Dermis blood vessel endothelial cell (primary cell): ENCODE measurements at places on chromosomes 4 and X.

- no peak for DNase-seq
Measured at GRCh38 chrX:30990361-30990760, 81.5 kb downstream of the FTHL17 start.

DNA sequence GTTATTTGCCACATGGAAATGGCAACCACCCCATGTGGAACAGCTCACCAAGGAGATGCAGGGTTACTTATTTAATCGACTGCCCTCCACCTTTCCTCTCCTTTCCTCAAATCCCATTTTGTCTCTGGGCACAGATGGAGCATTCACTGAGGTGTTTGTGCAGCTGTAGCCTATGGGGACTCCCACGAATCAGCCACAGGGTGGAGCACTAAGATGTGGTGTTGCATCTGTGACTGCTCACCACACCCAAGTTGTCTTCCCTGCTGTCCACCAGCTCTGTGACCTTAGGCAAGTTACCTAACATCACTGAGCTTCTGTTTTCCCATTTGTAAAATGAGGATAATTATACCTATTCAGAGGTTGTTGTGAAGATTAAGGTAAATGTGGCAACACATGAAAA lies 252.4 kb upstream of the CPEB2 start:
- DNase-seq = no peak

GRCh38 chr4:101596781-101597552 lies 193.6 kb upstream of the BANK1 start:
- peak; percentile 5 for DNase-seq

DNA sequence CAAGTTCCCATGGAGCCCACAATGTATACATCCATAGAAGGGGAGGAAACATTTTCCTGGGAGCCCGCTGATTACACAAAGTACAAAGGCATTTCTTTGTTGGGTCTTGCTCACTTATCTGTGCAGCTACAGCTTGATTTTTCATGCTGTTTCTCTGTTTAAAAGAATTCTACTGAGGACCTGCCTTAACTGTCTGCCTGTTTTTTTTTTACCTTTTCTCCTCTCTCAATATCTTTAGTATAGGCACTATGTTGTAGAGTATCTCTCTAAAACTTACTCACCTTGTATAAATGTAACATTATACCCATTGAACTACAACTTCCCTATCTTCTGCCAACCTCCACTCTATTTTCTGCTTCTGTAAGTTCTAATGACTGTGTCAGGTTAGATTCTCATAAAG lies 494.6 kb upstream of the EPHA5 start:
- DNase-seq = no peak

DNA sequence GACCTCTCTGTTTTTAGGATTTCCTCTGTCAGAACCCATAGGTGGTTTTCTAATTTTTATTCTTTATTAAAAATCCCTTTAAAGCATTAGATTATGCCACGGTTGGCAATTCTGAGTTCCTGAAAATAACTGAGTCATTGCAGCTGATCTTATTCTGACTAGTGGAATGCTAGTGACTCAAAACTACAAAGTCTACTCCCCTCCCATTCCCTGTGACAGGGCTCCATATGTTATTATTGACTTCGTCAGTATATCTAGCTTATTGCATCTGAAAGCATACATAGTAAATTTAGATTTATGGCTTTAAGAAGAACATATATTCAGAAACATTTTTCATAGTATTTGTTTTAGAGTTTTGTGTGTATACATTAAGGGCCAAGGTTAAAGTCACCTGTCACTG lies 38.5 kb downstream of the HERC3 start:
- peak; percentile 49 for DNase-seq

GRCh38 chr4:85861064-85861765 lies 386.3 kb downstream of the ARHGAP24 start:
- DNase-seq = peak; percentile 75

GRCh38 chr4:13656569-13657405 lies 29.3 kb upstream of the BOD1L1 start:
- DNase-seq = peak; percentile 81

GRCh38 chrX:24207826-24208225 lies 58.3 kb downstream of the ZFX start:
- no peak for DNase-seq

GRCh38 chrX:11273544-11273943 lies 19.7 kb upstream of the AMELX start:
- no peak for DNase-seq

DNA sequence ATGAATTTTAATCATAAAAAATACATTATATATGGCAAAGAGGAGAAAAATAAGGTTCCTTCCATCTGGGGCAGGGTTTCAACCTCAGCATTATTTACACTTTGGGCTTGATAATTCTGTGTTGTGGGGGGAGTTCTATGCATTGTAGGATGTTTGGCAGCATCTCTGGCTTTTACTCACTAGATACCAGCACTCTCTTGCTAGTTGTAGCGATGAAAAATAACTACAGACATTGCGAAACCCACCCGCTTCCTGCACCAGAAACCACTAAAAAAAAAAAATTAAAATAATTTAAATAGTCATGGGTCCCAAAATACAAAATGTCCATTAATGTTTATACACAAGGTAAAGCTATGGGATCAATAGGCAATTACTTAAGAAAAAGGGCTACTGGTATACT lies 52.7 kb downstream of the PPP3CA start:
- DNase-seq = no peak

- peak; percentile 86 for DNase-seq
Measured at GRCh38 chr4:170138580-170139194, 48.9 kb upstream of the AADAT start.

GRCh38 chr4:177562859-177563258 lies 120.6 kb upstream of the AGA start:
- DNase-seq = no peak

DNA sequence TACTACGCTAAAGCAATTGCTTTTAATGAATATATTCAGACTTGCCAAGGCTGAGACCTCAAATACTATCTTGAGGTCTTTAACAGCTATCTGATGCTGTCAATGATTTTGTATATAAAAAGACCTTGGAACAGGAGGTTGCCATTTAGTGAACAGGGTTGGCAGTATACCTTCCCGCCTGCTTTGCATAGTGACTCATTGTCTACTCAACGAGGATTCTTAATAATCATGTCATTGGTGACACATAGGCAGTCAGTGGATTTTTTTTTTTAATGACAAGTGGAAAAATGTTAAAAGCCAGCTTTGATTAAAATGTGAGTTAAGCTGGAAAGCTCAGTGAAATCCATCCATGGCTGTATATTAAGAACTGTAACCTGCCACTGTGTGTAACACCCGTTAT lies 164.0 kb downstream of the ASMT start:
- no peak for DNase-seq
